Left ventricle myocardium inferior (tissue), 1 donor: ENCODE measurements at places on chromosomes 6 and 20. TPM values are rescaled to one million over a fixed set of nuclear protein-coding genes. Genes with fewer than 3 reads are reported as not detected.
A peak's percentile ranks its signal among the peaks of the same experiment; 100 is the strongest.

DNA sequence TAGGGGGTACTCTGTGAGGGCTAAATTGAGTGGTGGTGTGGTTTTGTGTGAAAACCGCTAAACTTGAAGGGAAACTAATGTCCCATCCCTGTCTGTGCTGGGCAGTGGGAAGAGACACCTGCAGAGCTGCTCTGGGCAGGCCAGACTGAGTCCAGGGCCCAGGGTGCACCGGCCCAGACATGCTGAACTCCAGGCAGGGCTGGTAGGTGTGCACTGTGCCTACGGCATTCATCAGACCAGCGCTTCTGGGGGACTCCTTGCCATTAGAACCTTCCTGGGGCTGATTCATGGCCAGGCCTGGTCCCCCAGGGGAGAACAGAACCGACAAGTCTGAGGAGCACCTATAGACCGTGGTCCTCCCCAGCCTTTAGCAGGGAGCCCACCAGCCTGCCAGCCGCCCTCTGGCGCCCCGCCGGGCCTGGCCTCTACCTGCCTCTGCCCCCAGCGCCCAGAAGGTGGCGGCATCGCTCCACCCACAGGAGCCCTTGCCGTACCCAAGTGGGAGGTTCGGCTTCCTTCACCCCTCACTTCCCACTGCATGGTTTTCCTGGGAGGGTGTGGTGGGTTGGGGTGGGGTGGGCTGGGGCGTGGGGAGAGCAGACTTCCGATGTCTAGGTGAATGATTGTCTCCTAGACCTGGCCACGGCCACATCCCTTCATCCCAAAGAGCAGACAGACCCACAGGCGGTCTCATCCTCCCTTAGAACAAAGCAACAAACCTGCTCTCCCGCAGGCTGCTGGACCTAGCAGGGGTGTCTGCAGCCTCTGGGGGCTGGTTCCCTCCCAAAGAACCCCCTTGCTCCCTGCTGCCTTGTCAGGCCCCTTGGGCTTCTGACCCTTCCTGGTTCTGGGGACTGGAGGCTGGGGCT, 15.5 kb downstream of the CCDC167 start:
- DNase-seq = peak; percentile 59

DNA sequence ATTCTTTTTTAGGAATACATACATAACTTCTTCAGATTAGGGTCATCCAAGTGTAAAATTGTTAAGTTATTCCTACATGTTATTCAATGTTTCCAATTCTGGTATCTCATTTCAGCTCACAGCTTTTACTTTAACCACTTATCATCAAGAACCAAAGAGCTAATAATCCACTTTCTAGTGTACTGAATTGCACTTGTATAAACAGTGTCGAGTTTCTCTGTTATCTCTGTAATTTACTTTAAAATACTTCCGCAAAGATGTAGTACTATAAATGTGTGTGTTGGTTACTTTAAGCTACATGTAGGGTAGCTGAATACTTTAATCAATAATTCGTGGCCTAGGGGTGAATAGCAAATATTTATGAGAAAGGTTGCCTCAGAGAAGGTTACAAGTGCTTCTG, 8.8 kb upstream of the GJA1 start:
- no peak for DNase-seq

- DNase-seq = no peak
Measured at GRCh38 chr6:100176951-100177710, 183.1 kb upstream of the MCHR2 start.

DNA sequence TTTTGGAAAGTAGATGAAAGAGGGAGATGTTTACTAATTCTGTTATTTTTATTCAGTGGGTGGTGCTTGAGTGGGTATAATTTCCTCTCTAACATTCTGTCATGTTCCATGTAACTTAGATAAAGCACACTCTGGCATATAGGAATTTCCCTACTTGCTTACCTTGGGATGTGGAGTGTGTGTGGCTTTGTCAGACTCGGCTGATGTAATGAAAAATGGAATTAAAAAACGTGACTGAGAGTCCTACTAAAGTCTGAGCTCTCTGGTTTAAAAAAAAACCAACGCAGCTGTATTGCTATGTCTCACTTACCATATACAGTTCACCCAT, 98.3 kb downstream of the JARID2 start:
- DNase-seq = no peak

DNA sequence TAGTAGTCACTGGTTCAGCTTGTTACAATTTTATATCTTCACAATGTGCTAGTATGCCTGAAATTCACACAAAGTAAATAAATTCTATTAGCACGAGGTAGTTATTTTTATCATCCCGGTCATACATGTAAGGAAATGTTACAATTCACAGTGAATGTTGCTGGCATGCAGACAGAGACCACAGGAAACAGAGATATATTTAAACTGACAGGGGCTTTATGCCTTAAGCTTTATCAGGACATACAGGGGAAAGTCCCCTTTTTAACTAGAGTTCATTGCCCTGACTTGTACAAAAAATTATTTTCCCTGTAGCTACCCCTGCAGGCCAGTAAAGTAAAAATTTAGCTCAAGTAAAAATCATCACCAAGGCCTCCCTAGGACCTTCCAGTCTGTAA, 712.0 kb upstream of the NRSN1 start:
- no peak for DNase-seq

DNA sequence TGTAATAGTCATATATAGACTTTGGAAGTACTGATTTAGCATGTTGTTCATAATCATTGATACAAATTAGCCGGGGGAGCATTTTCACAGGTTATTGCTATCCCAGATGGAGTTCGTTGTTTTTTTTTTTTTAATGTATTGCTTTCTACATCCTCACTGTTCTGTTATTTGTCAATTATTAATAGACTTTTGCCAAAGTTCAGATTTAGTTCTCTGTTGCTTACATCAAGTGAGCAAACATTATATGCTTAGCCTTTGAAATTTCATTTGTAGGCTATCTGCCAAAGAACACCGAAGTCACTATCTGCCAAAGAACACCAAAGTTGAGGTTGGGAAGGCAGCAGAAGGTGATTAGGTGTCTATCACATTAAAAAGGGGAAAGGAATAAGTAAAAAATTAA, at the start of gene HAO1:
TSS of gene HAO1 (minus strand) at position 118 of the 400 bp plus-strand sequence. CDS start at position 82, 36 bp downstream.
- no peak for DNase-seq

The NFKBIE gene
- total RNA-seq = 2.1 TPM

The PAK1IP1 gene
- total RNA-seq = 11.2 TPM

The HLA-G gene
- total RNA-seq = not detected

The CLPSL2 gene
- not detected for total RNA-seq

The SRMS gene
- not detected for total RNA-seq
